ENCODE measurements at places on chromosomes 2 and 18.

DNA sequence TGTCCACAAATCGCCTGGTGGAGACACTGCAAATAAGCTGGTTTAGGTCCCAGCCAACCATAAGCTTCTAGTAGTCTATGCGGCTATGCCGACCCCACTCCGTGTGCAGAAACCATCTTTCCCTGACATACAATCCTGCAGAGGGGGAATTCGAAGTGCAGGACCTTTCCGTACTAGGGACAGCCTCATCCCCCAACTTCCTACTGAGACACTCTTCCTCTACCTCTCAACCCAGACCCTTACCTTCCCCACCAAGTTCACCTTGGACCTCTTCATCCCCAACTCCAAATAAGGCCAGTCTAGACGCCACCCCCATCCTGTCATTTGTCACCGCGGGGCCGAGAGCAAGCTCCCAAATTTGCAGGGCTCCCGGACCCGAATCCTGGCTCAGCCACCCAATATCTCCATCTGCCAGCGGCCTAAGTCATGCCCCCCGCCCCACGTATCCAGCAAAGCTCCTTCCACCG is 496 bp downstream of the SUCLG1 start:
- DNase-seq = peak; percentile 19

DNA sequence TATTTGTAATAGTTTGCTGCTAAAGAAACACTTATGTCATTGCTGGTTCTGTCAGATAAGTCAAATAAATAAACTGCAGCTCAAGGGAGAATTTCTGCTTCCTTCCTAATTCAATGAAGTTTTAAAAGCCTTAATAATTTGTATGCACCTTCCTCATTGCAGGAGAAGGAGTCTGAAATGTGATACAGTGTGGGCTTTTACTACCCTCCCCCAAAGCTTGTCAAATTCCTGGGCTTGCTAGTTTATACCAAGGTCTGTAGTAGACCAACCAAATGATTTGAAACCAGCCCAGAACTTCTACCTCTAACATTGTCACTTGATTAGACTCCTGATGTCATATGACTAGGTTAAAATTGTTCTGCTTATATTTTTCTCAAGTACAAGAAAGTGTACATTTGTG is 131.8 kb downstream of the DTNA start:
- no peak for DNase-seq

- no peak for DNase-seq
Observed at GRCh38 chr2:162769066-162769465, 69.5 kb downstream of the KCNH7 start.

- no peak for DNase-seq
Observed at GRCh38 chr18:55868909-55869308, 280.9 kb upstream of the TCF4 start.

DNA sequence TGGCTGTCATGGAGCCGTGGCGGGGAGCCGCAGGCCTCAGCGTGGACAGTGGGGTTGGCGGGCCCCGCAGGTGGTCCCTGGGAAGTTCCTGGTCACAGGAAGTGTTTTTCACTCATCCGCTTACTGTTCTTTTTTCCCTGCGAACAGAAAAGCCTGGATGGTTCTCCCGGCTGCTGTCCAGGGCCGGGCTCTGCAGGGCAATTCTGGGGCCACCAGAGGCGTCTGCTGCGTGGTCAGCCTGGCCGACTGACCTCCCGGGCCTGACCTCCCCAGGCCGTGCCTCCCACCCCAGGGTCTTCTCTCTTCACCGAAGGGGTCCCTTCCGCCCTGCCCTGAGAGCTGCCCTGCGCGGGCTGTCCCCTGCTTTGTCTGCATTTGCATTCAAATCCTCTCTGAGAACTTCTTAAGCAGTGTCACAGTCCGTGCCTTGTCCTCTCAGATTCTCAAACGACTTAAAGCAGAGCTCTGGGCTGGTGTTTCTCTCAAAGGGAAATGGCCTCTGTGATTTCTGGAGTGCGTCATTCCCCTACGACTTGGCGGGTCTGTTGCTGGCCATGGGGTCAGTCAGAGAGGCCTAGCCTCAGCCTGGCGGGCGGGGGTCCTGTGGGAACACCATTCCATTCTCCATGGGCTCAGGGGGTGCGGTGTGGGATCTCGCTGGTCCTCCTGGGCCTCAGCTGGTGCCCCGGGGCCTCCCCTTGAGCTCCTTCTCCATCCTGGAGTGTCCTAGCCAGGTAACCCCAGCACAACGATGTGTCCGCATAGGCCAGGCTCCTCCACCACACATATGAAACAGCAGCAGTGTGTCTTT is 38.3 kb downstream of the KLHL29 start:
- DNase-seq = no peak

DNA sequence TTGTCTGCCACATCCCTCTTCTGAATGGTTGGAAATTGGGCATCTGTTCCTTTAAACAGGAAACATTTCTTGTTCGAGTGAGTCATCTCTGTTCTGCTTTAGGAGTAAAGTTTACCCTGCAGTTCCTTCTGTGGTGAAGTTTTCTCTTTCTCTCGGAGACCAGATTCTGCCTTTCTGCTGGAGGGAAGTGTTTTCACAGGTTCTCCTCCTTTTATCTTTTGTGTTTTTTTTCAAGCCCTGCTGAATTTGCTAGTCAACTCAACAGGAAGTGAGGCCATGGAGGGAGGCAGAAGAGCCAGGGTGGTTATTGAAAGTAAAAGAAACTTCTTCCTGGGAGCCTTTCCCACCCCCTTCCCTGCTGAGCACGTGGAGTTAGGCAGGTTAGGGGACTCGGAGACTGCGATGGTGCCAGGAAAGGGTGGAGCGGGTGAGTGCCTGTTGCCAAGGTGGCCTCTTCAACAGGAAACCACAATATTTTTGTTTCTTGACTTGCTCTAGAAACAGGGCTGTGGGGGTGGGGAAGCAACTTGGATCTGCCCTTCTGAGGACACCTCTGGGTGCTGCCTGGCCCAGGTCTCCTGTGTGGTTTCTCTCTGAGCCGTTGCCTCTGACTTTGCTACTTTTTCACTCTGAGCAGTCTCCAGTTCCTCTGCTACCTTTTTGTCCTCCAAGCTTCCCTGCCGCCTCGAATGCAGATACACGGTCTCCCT is 2.2 kb upstream of the CASP8 start:
- no peak for DNase-seq

DNA sequence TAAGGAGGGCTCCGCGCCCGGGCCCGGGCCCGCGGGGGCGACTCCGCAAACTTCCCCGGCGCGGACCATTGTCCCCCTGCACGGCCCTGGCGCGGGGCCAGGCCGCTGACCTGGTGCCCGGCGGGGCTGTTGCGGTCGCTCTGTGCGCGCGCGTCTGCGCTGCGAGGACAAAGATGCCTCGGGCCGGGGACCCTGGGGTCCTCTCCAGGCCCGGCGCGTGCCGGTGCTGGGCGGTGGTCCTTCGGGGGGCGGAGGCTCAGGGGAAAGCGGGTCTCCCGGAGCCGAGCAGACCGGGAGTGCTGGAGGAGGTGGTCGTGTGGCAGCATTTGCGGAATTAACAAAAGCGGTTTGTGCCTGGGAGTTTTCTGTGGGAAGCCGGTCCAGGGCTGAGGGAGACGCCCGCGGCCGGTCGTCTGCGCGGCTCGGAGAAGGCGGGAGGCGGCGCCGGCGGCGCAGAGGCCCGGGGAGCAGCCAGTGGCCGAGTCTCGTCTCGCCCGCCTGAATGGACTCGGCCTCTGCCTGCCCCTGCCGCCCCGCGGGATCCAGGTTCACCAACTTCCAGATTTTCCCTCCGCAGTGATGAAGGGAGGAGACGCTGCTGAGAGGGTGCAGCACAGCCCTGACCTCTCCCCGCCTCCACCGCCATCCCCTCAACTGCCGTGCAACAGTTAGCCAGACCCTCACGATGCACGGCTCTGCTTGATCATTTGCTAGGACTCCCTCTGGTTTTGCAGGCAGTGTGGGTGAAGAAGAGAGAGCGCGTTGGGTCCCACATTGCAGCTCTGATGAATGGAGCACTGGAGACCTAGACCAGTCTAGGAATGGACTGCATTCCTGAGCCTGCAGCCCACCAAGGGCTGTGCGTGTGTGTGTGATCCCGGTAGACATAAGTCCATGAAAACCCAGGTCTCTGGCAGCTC is 705 bp downstream of the EFR3B start:
- DNase-seq = peak; percentile 46

- no peak for DNase-seq
Observed at GRCh38 chr2:1644427-1644826, 99.9 kb downstream of the PXDN start.

DNA sequence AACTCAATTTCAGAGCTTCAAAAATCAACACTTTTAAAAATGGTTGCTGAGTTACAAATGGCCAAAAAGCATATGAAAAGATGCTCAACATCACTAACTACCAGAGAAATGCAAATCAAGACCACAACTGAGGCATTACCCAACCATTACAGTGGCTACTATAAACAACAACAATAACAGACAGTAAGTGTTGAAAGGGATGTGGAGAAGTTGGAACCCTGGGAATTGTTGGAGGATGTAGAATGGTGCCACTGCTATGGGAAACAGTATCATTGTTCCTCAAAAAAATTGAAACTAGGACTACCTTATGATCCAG is 173.3 kb upstream of the SPRED2 start:
- no peak for DNase-seq

- DNase-seq = no peak
Observed at GRCh38 chr18:79641722-79642497, 37.7 kb upstream of the CTDP1 start.
